ENCODE measurements at places on chromosomes 3 and 15.

GRCh38 chr3:120850381-120851295 lies 57.4 kb upstream of the STXBP5L start:
- no peak for DNase-seq

DNA sequence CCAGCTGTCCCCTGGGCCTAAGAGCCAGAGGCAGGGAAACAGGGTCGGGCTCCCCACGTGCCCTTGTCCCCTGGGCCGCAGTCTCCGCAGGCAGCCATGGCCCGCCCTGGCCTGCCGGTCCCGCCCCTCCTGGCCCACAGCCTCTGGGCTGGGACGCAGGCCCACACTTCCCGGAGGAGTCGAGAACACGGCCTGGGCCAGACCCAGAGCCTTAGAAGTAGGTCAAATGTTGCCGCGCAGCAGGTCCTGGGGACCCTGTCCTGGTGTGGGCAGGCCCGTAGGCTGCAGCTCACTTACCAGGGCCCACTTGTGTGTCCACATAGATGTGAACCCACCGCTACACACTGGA lies 4.3 kb upstream of the MYL3 start:
- DNase-seq = no peak

- DNase-seq = no peak
These were observed 213.2 kb downstream of the XXYLT1 start for GRCh38 chr3:195057716-195058115.

- DNase-seq = no peak
These were observed 71.0 kb downstream of the B3GNT5 start for GRCh38 chr3:183324083-183324482.

DNA sequence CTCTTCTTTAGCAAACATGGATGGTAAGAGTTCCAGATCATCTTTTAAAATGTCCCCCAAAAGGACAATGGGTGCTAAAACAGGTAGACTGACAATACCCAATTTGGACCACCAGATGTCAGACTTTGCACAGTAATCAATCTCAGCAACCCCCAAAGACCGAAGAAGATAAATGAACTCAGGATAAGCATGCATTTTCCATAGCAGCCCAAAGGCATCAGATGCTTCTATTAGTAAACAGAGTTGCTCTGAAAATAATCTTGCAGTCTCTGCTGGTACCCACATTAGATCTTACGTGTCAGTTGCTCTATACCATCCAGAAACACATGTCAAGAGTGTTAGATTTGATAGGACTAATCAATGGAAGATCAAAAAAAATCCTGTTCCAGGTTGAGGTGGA lies 20.6 kb downstream of the MYH15 start:
- no peak for DNase-seq

- DNase-seq = no peak
These were observed 167.3 kb downstream of the FAM43A start for GRCh38 chr3:194852831-194853508.

- DNase-seq = no peak
These were observed 221.2 kb downstream of the SQOR start for GRCh38 chr15:45855907-45856579.

DNA sequence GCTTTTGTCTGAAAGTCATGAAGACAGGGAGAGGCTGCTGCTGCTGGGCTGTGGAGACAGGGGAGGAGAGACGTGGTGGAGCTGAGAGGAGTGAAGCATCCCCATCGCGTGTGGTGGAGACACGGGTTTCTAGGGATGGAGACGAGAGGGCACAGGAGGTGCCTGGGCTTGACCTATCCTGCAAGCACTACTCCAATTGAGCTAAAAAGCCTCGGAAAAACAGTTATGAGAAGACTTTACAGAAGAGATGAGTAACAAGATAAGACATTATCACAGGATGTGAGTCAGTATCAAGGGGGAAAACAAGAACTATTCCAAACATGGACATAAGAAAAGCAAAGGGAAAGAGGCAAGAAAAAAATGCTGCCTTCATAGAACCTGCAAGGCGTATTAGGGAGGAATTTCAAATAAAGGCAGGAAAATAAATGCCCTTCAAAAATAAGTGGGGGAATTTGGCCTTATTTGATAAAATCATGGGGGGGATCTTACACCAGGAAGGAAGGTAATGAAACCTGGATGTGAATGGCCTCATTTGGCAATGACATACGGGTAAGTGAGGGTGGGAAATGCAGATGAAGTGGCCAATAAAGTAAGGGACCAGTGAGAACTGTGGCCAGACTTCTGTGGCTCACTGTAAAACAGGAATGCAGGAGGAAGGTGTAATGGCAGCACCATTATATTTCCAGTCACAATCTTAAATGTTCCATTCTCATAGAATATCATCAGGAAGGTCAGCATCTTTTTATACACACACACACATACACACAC lies 97.9 kb downstream of the PLD1 start:
- no peak for DNase-seq

GRCh38 chr15:31098491-31098917 lies 3.0 kb downstream of the TRPM1 start:
- DNase-seq = no peak

GRCh38 chr3:15724446-15724845 lies 73.3 kb downstream of the ANKRD28 start:
- no peak for DNase-seq

DNA sequence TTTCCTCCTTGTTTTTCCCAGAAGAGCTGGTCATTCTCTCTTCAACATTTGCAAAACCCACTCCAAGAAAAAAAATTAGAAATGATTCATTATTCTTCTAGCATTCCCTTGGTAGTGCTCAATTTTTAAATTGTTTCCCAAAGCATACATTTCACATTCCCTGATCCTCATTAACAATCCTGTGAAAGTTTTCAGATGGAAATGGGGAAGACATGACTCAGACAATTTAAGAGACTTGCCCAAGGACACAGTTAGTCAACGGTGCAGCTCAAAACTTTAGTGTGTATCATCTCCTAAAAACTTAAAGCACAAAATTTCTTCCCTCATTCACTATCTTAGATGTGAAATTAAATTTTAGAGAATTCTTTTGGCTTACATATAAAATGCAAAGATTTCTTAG lies 17.1 kb upstream of the ABI3BP start:
- DNase-seq = no peak

GRCh38 chr15:66951531-66952320 lies 113.7 kb upstream of the SMAD3 start:
- no peak for DNase-seq

DNA sequence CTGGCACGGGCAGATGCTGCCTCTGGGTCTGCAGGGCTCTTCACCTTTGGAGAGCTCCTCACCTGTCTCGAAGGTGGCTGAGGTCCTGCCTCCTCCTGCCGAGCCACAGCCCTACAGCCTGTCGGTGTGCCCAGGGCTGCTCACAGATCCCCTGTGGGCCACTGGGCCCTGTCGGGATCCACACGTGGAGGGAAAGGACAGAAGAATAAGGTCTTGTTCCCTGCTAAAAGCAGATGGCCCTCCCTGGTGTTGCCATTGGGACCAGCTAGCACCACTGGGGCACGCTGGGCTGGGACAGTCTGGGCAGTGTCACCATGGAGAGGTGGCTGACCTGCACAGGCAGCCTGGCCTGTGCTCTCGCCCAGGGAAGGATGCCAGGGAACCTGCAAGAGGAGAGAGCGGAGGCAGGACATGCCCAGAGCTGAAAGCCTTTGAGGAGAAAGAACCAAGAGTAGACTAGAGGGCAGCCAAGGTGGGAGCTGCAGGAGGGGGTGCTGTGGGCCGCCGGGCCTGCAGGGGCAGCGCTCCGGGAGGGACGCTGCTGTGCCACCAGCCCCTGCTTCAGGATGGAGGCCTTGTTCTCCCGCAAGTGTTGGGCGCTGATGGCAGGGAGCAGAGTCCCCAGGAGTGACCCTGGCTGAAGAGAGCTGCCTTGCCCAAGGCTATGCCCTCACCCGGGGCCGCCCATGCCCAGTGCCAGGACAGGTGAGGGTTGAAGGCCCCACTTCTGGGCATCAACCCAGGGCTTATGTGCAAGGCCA lies 210.2 kb downstream of the XXYLT1 start:
- no peak for DNase-seq

GRCh38 chr15:62454567-62455172 lies 289.6 kb upstream of the C2CD4B start:
- DNase-seq = no peak

DNA sequence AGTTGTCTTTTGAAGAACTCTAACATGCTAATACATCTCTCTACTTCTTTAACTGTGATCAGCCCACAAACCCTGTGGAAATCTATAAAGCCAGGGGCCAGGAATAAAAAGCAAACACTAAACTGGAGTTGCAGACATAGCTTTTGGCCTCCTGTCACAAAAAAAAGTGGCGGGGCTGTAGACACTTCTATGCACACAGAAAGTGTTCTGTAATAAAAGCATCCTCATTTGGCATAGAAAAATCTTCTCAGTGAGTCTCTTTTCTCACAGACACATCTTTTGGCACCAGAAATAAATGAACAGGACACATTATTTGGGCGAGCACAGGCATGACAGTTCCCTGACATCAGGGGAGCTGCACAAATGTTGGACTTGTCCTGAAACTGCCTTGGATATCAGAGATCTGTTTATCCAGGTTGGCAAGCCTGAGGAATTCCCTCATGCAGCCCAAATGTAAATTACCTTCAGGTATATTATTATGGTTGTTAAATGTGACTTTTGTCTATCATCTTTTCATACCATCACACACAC lies 355.4 kb downstream of the FGF12 start:
- no peak for DNase-seq

- DNase-seq = no peak
These were observed 217.9 kb upstream of the MME start for GRCh38 chr3:154862265-154862664.

DNA sequence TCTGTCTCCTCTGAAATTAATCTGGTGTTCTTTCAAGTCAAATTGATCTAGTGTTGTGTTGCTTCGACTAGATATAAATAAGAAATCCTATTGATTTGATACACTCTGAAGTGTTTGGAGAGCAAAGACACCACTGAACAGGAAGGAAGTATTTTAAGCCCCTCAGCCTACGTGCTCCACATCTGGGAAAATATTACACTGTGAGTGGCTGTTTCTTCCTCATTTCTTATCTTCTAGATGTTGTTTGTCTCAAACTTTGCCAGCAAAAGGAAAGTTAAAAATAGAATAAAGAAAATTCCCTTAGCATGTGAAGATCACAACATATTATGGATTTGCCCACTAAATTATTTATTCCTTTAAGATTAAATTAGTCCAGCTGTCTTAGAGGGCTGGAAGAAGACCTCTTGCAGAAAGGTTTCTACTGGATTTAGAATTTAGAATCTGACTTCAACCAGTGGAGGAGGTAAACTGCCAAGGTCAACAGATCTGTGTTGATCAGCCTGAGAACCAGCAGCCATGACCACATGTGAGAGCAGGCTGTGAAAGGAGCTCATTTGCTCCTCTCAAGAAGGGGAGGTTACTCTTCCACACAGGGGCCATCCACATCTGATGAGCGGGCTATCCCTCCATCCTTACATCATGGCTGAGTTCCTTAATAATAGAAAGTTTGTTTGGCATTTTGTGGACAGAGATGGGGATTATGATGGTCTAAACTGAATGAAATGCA lies 46.3 kb upstream of the ACKR4 start:
- no peak for DNase-seq

DNA sequence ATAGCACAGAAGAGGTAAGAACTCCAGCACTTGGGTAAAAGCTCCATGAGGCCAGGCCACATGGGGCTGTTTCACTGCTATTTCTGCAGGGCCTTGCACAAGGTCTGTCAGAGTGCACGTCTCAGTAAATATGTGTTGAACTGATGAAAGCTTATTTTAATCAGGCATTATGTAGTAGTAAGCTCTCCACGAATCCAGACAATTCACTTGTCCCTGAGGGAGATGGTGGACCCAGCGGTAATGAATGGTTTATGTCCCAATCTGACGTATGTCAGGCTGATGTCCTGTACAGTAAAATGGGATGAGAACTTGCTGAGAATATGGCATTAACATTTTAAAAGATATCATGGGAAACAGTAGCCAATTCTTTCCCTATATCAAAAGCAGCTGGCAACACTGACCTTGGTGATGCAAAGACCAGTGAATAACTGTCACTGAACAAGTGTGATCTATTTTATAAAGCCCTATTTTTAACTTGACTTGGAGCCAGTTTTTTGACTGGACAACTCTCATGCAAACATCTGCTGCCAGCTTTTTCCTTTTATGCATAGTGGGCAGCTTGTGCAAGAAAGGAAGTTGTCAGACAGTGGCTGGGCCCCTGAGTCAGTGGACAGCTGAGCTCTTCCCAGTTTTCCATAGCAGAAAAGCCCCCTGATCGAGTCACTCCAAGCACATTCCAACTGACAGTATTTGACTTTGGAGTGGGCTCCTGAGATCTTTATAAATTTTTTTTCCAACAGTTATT lies 519.8 kb upstream of the MDFIC2 start:
- DNase-seq = no peak

GRCh38 chr3:153599685-153600084 lies 437.7 kb downstream of the RAP2B start:
- DNase-seq = no peak

- no peak for DNase-seq
These were observed 9.5 kb downstream of the LRRC49 start for GRCh38 chr15:70902107-70902506.

DNA sequence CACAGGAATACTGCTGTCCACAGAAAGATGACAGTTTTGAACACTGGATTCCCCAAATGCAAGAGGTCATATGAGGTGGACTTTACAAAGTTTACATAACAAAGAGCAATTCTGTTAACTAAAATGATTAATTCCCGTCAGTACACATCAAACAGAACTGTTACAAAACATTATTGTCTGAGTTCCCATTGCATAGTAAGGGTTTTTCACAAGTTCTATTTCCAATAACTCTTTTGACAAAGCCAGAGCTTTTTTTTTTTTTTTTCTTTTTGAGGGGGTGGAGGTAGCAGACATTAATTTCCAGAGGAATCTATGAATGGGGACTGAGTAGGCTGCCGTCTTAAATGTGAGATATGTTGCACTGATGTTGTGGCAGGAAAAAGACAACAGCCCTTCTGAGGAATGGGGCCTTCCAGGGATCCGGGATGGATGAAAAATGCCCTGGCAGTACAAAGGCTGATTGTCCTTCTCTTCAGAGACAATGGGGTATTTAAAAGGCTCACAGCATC lies 178.1 kb upstream of the KBTBD8 start:
- DNase-seq = no peak

DNA sequence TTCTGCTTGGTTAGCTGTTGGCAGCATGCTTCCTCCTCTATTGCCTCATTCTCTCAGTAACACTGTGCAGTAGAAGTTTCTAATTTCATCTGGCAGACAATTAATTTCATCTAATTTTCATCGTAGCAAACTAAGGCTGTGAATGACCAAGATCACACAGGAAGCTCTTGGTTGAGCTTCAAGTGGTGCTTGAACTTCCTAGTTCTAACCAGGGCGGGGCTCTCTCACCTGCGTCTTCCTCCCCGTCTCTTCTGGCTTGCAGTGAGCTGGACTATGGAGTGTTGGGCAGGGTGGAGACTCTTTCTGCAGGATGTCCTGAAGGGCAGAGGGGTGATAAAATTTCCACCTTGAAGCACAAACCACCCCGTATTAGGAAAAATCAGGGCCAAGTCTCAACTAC lies 2.0 kb upstream of the IL16 start:
- DNase-seq = no peak
